Psoas muscle (tissue), 8 donors: ENCODE measurements at places on chromosomes 12 and 14. TPM values are rescaled to one million over a fixed set of nuclear protein-coding genes. Genes with fewer than 3 reads are reported as not detected.

DNA sequence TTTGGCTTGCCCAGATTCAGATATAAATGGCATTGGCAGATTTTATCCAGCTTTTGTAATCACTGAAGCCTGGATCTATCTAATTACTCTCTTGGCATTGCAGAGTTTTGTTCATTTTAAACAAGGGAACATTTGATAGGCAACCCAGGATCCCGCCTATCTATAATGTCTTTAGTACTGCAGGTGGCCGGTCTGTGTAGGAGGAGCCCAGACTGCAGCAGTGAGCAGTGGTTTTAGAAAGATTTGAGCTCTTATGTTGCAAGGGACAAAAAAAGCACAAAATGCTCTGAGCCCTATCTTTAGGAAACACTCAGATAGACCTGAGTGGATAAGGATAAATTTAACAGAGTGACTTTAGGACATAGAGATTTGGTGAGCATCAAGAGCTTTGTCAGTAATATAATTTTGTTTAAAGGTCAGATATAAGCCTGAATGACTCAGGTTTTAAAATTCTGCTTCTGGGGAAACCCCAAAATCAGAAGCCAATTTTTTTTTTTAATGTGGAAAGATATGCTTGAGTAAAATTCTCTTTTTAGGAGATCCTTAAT is 165.5 kb downstream of the SLC5A8 start:
- no peak for DNase-seq

DNA sequence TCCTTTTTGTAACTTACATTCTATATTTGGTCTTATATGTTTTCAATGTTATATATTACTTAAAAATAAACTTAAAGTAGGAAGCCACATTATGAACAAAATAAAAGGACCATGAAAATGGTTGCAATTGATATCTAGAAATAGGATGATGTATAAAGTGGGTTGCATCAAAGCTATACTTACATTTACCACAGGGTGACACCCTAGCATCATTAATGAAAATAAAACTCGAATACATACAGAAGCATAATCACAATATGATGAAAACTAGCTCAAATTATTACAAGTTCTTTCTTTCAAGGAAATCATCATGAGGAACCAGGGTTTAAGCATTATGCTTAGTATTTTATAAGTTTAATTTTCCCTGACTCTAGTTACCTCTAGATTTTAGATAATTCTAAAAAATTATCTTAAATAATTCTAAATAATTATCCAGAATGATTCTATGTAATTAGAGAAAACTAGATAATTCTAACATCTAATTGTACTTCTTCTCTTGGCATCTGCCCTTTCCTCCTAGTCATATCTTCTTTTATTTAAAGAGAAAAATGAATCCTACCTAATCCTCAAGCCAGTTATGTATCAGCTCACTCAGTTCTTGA is 31.2 kb downstream of the TAS2R7 start:
- DNase-seq, result no peak

- DNase-seq, result no peak
These were observed 17.6 kb upstream of the FAM222A start for GRCh38 chr12:109695961-109696461.

The SAMD15 gene
- not detected for total RNA-seq

DNA sequence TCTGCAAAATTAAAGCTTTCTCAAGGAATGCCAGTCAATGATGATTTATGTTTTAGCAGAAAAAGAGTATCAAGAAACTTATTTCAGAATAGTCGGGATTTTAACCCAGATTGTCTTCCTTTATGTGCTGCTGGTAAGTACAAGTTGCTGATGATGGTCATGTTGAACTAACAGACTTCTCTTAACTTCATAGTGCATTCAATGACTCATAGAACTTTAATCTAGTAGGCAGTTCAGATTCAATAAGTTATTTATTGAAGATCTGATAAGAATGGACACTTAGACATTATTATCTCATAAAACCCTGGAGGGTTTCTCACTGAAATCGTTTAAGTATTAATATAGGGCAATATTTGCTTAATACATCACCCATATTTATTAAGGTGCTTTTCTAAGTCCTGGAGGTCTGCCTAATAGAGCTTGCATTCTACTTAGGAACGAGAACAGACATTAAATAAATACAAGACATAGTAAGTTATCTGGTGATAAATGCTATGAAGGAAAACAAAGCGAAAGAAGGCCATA is 33.8 kb downstream of the TOGARAM1 start:
- DNase-seq, result no peak

DNA sequence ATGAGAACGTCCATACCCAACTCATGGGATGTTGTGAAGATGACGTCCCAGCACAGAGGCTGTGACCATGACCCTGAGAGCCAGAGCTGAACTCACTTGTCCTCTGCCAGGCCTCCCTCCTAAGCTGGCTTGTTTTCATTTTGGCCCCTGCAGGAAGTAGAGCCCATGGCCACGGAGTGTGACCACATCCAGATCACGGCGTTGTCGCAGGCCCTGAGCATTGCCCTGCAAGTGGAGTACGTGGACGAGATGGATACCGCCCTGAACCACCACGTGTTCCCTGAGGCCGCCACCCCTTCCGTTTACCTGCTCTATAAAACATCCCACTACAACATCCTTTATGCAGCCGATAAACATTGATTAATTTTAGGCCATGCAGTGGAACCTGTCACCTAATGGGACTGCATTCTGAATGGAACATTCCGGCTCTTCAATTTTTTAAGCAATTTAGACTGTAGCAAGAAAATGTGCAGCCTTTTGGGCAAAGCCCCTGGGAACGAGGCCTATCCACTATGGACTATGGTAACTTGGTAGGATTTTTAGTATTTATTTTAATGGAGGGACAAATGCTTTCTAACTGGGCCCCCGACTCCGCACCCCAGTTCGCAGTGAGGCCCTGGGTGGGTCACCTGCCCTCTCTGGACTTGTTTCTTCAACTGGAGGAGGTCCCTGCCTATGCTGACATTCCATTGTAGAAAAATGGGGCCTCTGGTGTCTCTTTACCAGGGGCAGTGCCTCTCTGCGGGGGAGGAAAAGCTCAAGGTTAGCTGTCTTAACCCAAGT is 19.6 kb downstream of the OTUB2 start:
- DNase-seq, result no peak

GRCh38 chr14:104891121-104891551 is 26.1 kb downstream of the CEP170B start:
- DNase-seq, result no peak

- DNase-seq, result no peak
These were observed 5.3 kb downstream of the FZD10 start for GRCh38 chr12:130167537-130167936.

DNA sequence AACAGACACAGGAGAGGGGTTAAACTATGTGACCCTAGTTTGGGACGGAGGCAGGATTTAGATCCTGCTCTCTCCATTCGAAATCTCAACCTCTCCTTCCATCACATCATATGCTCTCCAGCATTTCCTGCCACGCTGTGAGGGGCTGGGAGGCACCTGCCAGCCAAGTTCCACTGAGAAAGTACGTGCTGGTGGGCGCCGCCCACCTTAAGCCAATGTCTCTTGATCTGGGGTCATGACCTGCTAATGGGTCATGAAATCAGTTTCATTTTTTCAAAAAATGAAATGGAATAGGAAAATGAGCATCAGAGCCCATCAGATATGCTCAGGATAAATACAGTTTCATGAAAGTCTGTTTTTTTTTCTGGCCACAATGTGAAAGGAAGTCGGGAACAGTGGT is 7.2 kb downstream of the MCRS1 start:
- peak; percentile 27 for DNase-seq

- DNase-seq, result peak; percentile 82
These were observed at the start of gene HPD for GRCh38 chr12:121858662-121859572. TSS of gene HPD (minus strand) at chr12:121858859. CDS start at chr12:121858823, 36 bp downstream.

DNA sequence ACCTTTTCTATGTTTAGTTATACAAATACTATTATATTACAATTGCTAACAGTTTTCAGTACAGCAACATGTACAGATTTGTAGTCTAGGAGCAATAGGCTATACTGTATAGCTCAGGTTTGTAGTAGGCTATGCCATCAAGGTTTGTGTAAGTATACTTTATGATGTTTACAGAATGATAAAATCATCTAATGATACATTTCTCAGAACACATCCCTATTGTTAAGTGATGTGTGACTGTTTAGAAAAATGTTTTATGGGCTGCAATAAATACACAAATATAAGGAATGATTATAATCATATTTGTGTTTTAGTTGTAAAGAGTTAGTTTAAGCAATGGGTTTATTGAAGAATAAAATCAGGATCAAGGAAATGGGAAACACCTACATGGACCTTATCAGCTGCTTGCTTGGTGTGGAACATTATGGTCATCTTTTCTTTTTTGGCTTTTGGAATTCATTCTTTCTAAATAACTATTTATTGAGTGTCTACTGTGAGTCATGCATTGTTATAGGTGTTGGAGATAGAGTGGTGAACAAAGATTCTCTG is 24.5 kb upstream of the FBXO33 start:
- DNase-seq, result no peak

DNA sequence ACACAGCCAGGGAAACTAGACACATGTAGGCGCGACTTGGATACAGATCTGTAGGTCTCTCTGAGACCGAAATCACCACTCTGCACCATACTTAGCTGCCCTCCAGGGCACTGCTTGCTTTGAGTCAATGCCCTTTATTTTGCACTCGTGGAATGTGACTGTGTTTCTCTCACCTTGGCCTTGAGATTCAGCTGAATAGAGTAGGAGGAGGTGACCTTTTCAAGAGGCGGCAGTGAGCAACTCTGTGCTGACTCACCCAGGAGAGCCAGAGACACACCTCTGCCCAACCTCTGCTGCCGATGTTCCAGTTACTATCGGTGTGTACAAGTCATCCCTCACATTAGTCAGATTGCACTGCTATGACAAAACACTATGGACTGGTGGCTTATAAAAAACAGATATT is 583.4 kb downstream of the VRK1 start:
- DNase-seq, result no peak

DNA sequence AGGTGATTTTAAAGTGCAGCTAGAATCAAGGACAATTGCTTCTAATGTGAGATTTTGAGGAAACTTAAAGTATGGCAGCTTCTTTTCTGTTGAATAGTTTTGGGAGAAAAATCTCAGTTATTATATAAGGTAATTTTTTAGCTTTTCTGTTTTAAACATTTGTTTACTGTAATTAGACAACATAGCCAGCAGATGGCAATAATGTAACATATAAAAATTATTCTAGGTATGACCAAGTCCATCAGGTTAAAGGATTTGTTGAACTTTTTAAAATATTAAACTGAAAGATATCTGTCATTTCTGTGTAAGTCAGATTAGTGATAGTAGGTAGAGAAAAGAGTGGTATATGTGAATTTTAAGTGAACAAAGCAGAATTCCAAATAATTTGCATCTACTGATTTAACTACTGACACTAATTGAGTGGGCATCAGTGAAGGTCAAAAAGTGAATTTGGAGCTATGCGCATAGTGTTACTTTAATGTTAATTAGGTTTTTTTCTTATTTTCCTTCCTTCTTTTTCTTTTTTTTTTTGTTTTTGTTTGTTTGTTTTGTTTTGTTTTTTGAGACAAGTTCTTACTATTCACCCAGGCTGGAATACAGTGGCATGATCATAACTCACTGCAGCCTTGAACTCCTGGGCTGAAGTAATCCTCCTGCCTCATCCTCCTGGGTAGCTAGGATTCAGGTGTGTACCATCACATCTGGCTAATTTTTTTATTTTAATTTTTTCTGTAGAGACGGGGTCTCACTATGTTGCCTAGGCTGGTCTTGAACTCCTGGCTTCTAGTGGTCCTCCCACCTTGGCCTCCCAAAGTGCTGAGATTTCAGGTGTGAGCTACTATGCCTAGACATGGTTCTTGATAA is 18.6 kb downstream of the PRORP start:
- DNase-seq, result no peak

GRCh38 chr14:90388437-90388836 is 8.4 kb upstream of the CALM1 start:
- no peak for DNase-seq

The TAS2R19 gene
- 0.65 TPM for total RNA-seq

GRCh38 chr12:32901553-32901952 is 5.0 kb upstream of the PKP2 start:
- no peak for DNase-seq

The PLA2G1B gene
- total RNA-seq, result not detected

DNA sequence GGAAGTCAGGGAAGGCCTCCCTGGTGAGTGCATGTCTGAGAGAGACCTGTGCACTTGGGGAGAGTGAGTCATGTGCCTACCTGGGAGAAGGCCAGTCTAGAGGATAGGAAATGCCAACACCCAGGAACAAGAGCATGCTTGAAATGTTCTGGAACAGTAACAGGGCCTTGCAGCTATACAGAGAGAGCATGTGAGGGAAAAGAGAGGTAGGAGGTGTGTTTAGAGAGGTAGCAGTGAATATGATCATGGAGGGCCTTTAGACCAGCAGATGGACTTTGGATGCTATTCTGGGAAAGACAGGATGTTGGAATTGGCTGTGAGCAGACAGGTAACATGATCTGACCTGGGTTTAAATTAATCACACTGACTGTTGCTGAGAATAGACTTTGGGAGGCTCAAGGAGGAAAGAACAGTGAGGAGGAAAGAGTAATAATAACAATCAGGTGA is 1143.6 kb downstream of the FLRT2 start:
- no peak for DNase-seq

DNA sequence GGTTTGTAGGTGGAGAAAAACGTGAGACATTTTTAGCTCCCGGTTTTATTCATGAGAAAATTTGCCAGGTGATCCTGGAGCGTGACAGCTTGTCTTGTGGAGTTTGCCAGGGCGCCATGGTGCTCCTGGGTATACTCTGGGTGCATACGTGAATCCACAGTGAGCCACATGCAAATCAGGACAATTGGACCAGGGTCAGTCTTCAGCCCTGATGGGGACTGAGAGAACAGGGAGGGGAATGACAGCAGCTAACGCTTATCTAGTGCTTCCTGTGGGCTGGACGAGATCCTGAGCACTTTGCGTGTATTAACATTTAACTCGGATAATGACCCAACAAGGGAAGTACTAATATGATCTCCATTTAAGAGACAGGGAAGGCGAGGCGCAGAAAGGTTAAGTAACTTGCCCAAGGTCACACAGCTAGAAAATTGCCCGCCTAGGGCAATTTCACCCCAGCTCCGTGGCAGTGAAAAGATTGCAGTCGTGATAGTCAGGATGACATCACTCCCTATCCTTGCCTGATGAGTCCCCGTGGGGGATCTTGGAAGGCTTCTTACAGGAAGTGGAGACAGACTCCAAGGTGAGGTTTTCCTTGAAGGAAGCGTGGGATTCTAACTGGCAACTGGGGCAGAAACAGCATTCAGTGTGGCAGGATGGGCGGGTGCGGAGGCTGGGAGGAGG is 118.4 kb upstream of the NCOR2 start:
- no peak for DNase-seq

- DNase-seq, result no peak
These were observed 6.0 kb downstream of the EID3 start for GRCh38 chr12:104309446-104309993.

- no peak for DNase-seq
These were observed 2.4 kb upstream of the WIF1 start for GRCh38 chr12:65123435-65124063.

GRCh38 chr12:102021540-102022246 is 40.1 kb downstream of the WASHC3 start:
- no peak for DNase-seq
